ENCODE measurements at places on chromosomes 3 and 15.

GRCh38 chr3:140010391-140010790, 75.4 kb downstream of the CLSTN2 start:
- DNase-seq = no peak

DNA sequence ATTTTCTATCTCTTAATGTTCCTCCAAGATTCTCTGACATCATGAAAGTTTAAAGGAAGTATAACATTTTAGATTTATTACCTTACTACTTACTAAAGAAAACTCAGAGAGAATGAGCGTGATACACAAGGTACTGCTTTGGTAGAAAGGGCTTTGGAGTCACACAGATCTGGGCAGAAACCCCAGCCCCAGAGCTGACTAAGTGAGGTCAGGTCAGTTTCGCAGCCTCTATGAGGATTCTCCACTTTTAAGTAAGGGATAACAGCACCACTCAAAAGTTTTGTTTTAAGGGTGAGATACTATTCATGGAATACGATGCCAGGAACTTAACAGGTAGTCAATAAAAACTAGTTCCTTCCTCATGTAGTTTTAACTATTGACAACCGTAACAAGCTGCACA, 76.1 kb downstream of the CLDN11 start:
- DNase-seq = no peak

- no peak for DNase-seq
Observed at GRCh38 chr3:23923786-23924185, 6.9 kb downstream of the RPL15 start.

- no peak for DNase-seq
Observed at GRCh38 chr3:21960033-21960432, 209.0 kb upstream of the ZNF385D start.

GRCh38 chr3:14267976-14268375, 89.4 kb downstream of the LSM3 start:
- no peak for DNase-seq

DNA sequence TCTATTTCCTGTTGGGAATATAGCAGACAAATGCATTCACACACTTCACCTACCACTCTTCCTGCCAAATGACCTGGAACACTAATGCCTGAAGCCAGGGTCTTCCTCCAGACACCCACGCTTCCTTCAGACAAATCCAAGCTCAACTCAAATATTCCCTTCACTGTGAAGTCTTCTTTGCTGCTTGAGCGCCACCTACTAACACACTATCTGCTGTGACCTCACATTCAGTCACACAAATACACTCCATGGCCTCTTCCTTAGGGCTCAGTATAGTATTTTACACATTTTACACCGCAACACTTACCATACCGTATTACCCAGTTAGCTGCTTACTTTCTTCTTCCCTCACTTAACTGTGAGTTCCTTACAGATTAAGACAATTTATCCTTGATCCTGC, 149.4 kb downstream of the SHOX2 start:
- no peak for DNase-seq

DNA sequence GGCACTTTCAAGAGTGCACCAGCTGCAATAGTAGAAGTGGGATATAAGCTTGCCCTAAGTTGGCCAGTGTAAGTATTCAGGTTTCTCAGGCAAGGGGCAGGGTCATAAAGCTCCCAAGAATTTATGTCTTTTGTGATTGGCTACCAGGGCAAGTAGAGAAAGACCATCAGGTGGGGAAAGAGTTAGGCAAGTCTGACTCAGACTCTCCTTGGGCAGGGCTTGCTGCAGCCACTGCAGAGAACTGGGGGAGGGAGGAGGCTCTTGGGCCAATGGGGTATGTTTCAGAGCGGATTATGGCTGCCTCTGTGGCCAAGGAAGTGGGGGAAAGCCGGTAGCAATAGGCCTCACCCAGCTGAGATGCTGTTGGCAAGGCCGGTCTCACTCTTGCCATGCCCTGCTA, 44.6 kb upstream of the SLC25A36 start:
- DNase-seq = no peak

DNA sequence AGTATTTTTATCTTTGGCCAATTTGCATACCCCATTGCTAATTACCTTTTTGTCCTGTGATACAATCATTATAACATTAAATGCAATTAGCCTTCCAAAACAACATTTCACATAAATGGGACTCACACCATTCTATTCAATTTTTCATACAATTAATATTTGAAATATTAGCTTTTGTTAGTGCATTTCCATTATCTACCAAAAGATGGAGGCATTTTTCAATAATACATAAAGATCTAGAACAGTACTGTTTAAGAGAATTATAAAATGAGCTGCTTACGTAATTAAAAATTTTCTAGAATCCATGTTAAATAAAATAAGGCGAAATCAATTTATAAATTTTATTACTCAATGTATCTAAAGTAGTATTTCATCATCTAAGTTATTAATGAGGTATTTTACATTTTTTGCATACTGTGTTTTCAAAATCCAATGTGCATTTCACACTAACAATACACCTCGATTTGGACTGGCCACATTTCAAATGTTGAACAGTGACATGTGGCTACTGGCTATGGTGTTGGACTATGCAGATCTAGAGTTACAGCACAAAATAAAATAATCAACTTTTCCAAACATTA, 74.3 kb downstream of the TJP1 start:
- DNase-seq = no peak

DNA sequence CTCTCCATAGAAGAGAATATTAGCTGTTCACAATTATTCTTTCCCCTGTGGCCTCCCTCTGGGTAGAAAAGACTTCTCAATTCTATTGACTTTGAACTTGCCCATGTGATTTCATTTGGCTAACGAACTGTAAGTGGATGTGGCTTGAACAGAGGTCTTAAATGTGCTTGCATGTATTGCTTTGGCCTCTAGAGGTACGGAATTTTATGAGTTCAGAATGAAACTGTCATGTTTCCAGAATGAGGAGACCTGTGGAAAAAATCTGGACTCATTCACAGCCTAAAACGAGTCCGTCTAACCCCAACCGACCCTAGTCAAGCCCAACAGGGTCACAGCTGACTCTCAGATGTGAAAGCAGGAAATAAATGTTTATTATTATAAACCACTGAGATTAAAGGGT, 596.7 kb upstream of the UBE2E2 start:
- no peak for DNase-seq

DNA sequence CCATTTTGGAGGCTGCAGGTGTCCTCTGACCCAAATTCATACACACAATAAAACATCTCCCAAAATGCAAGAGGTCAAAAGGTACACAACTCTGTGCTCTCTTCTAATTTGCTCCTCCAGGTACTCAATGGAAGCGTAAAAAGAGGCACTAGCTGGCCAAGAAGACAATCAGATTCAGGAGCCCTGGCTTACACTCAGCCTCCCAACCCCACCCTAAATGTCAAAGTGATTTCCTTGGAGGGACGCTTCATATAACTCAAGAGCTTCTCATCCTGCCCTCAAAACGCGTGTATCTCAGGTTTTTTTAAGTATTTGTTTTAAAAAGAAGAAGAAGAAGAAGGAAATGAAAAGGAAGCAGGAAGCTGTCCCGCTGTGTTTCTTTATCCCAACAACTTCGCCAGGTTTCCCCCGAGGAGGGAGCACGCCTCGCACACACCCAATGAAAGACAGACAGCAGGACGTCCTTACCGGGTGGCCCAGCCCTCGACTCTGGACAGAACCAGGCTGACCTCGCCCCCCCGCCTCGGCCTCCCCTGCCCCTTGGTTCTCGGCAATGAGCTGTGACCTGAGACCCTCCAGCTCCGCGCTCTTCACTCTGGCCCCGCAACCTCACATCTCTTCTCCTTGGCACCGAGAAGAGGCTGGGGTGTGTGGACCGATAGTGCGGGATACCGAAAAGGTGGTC, 620.7 kb upstream of the ZNF385D start:
- no peak for DNase-seq

- no peak for DNase-seq
Observed at GRCh38 chr3:188286087-188286513, 132.1 kb downstream of the LPP start.

- DNase-seq = no peak
Observed at GRCh38 chr3:4147556-4148118, 155.5 kb upstream of the SETMAR start.

GRCh38 chr3:155743606-155744005, 1.3 kb downstream of the PLCH1 start:
- DNase-seq = no peak

GRCh38 chr3:8329598-8329997, 172.0 kb upstream of the LMCD1 start:
- DNase-seq = no peak

GRCh38 chr3:134326126-134326525, 48.1 kb downstream of the AMOTL2 start:
- no peak for DNase-seq

DNA sequence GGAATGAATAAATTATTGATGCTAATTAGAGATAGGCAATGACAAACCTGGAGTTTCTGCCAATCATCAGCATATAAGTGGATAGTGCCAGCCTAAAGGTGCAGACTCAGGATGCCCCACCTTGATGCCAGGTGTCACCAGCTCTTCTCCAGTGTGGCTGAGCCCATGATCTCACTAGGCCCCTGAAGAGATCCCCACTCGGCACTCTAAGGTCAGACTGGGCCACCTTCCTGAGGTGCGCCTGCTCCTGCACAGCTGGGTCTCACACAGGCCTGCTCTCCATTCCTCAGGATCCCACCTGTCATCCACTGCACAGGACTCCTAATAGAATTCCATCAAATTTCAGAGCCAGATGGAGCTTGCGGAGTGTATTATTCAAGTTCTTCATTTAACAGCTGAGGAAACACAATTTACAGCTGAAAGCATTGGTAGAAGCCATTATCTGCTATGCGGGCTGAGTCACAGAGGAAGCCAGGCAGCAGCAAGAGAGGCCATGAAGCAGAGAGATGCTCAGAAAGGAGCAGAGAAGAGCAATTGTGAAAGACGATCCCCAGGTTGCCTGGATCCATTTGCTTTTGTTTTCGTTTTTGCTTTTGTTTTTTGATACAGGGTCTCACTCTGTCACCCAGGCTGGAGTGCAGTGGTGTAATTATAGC, 25.1 kb upstream of the FSTL1 start:
- no peak for DNase-seq

DNA sequence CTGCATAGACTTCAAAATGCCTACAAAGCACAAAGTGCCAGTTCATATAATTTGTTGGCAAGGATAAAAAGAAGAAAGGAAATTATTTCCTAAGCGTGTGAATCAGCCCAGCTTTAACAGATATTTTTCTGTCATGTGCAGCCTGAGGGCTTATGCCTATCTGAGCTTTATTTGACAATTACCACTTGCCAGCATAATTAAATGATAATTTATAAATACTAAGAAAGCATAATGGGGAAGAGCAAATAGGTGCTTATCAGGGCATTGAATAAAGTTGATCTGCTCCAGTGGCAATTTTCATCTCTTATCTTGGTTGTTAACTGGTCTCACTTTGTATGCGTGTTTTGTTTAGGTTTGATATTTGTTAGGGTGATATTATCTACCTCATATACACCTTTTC, 313.4 kb upstream of the DNAJC19 start:
- DNase-seq = no peak

- no peak for DNase-seq
Observed at GRCh38 chr15:84752700-84753099, 4.3 kb downstream of the ZNF592 start.

DNA sequence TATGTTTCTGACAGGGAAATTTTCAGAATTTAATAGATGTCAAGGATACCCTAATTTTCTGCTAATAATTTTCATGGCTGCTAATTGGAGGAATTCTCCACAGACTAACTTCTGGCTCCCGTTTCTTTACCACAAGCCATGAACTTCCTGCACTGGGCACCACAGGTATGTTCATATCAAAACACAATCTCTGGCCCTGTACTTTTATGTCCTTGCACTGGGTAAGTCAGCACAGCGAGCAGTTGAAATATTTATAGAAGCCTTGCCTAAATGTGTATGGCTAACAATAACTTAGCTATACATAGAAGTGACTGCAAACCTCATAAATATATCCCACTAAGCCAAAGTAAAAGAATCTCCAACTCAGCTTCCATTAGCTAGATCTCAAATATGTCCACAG, 246.9 kb downstream of the ZIC1 start:
- DNase-seq = no peak

DNA sequence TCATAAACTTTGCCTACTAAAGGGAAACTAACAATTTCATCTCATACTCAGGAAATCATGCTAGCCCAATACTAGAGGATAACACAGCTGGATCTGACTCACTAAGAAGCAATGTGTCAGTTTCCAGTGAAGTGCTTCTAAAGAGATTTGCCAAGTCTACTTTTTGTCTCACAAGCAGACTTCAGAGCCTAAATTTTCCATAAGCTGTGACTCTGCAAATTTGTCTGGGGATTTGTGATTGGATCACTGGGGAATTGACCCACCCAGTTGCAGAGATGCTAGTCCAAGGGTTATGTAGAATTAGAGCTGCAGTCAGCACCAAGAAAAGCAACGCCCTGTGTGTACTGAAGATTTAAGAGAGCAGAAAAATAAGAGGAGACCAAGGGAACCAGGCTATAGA, 647.1 kb downstream of the NTRK3 start:
- no peak for DNase-seq

GRCh38 chr3:19738846-19739245, 195.2 kb downstream of the EFHB start:
- no peak for DNase-seq

Measured in stimulated activated CD8-positive, alpha-beta memory T cell treated with anti-CD3 and anti-CD28 coated beads, Interleukin-15, amount 100 ng/mL, for 24 hours (primary cell).